ENCODE measurements at places on chromosomes 7 and 10. TPM values are rescaled to one million over a fixed set of nuclear protein-coding genes. Genes with fewer than 3 reads are reported as not detected.

OPALIN gene
- total RNA-seq, result not detected

SIRT1 gene
- total RNA-seq, result 15.2 TPM

CPA4 gene
- total RNA-seq, result 0.46 TPM

TMEM236 gene
- total RNA-seq, result 1.5 TPM

MMP21 gene
- total RNA-seq, result not detected

NUTM2E gene
- total RNA-seq, result not detected
